ENCODE measurements at places on chromosomes 2 and 18. TPM values are rescaled to one million over a fixed set of nuclear protein-coding genes. Genes with fewer than 3 reads are reported as not detected.

- no peaks in the 10 kb centered on the region for H3K27me3 ChIP-seq
- DNase-seq, result no peak
- no peak overlapping the region for H3K27ac ChIP-seq
These were observed 18.9 kb upstream of the CNNM3 start for GRCh38 chr2:96797066-96797625.

DNA sequence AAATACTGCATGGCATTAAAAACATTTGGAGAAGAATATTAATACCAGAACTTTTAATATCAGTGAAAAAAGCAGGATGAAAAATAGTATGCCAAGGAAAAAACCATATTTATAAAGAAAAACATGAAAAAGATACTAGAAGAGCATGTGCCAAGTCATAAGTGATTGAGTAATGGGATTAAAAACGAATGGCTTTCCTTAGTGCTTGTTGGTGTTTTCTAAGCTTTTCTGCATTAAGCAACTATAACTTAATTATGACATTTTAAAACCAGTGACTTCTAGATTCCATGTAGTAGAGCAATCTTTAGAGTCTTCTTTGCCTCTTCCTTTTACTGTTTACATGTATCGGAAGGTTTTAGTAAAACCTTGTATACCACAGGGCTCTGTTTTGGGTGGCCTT is 6.6 kb downstream of the MAPRE3 start:
- no peak for DNase-seq
- no peak overlapping the region for H3K27ac ChIP-seq
- peaks cover 28% of the 10 kb centered on the region for H3K27me3 ChIP-seq

- peaks cover 8% of the 10 kb centered on the region for H3K4me1 ChIP-seq
- no peak overlapping the region for H3K27ac ChIP-seq
- no peak overlapping the region for H3K4me3 ChIP-seq
These were observed 113.4 kb downstream of the PIEZO2 start for GRCh38 chr18:11035814-11036495.

GRCh38 chr18:3411854-3412268 is 38.1 kb upstream of the TGIF1 start:
- no peaks in the 10 kb centered on the region for H3K27me3 ChIP-seq
- no peaks in the 10 kb centered on the region for H3K4me1 ChIP-seq
- no peaks in the 10 kb centered on the region for H3K36me3 ChIP-seq
- no peak overlapping the region for H3K4me3 ChIP-seq

- H3K36me3 ChIP-seq, result peaks cover 5% of the 10 kb centered on the region
- H3K27me3 ChIP-seq, result no peaks in the 10 kb centered on the region
- H3K4me3 ChIP-seq, result no peak overlapping the region
- no peak for DNase-seq
- no peaks in the 10 kb centered on the region for H3K4me1 ChIP-seq
- no peak overlapping the region for H3K27ac ChIP-seq
These were observed 160.6 kb downstream of the RNF144A start for GRCh38 chr2:7077660-7078267.

Gene DSC3
- 1.2 TPM for total RNA-seq

All from progenitor cell of endocrine pancreas (in vitro differentiated cells).